NCI-H1436 (cell line): ENCODE measurements at places on chromosomes 6 and 20.

DNA sequence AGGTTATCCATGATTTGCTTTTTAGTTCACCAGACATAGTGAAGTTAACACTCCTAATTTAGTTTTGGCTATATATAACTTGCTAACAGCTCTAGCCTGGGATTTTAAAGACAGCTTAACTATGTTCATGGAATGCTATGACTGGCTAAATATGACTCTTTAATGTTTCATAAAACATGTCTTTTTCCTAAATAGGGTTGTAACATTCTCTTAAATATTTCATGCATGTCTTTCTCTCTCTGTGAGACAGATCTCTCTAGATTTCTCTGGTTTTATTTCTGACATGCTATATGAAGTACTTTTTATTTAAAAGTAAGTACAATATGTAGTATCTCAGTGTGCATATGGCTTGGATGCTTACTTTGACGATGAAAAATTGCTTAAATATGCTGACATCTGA, 35.7 kb downstream of the MACROD2 start:
- no peak for DNase-seq

GRCh38 chr6:39530201-39530759, 194.9 kb downstream of the KIF6 start:
- DNase-seq = no peak

- no peak for DNase-seq
Measured at GRCh38 chr6:154908723-154909122, 86.4 kb upstream of the TIAM2 start.

- no peak for DNase-seq
Measured at GRCh38 chr20:25480797-25481196, 73.3 kb downstream of the GINS1 start.

DNA sequence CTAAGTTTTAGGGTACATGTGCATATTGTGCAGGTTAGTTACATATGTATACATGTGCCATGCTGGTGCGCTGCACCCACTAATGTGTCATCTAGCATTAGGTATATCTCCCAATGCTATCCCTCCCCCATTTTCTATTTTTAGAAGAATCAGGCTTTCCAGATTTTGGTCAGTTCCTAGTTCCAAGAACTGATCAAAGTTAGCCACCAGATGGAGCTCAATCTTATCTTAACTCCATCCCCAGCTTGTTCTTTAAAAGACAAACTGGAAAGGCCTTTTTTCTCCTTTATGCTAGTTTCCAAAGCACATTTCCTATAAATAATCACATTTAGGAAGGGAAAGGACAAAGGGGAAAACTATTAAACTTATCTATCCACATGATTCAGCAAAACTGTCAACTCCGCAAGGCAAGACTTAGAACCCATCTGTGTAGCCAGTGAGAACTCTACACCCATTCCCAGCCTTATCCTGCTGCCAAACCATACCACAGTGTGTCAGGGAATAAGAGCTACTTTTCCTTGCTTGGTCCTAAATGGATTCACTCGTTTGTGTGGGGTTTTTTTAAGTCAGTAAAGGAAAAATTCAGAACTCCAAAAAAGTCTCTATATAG, 22.8 kb upstream of the KHDC1 start:
- no peak for DNase-seq

DNA sequence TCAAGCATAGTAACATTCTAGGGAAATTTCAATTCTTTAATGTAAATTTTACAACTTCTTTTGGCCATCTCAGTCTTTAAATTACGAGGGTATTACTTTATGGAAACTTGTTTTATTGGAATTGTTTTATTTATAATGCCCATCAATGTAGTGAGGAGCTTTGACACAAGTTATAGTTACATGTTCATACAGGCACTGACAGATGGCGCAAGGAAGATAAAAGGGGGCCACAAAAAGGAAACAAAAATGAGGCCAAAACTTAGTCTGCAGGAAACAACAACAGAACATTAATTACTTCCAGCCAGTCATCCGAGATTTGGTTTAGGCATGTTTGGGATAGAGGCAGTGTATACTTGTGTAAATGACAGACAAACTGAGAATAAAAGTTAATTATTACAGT, 18.3 kb downstream of the SESN1 start:
- no peak for DNase-seq

GRCh38 chr20:15807271-15807670, 766.0 kb downstream of the KIF16B start:
- DNase-seq = no peak

GRCh38 chr6:32427934-32428474, 11.7 kb upstream of the HLA-DRA start:
- DNase-seq = no peak

- DNase-seq = no peak
Measured at GRCh38 chr6:129902681-129903080, 41.6 kb upstream of the TMEM244 start.

- DNase-seq = no peak
Measured at GRCh38 chr6:5814116-5814515, 192.6 kb downstream of the NRN1 start.

DNA sequence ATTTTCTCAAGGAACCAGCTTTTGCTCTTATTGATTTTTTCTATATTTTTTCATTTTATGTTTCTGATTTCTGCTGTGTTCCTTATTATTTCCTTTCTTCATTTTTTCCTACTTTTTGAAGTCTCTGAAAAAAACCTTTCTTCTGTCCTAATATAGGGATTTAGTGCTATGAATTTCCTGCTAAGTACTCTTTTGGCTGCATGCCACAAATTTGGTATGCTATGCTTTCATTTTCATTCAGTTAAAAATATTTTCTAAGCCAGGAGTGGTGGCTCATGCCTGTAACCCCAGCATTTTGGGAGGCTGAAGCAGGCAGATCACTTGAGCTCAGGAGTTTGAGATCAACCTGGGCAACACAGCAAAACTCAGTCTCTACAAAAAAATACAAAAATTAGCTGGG, 30.6 kb downstream of the SIRPD start:
- no peak for DNase-seq
